SW480 (cell line): ENCODE measurements at places on chromosomes 16 and 17.
A peak's percentile ranks its signal among the peaks of the same experiment; 100 is the strongest.

DNA sequence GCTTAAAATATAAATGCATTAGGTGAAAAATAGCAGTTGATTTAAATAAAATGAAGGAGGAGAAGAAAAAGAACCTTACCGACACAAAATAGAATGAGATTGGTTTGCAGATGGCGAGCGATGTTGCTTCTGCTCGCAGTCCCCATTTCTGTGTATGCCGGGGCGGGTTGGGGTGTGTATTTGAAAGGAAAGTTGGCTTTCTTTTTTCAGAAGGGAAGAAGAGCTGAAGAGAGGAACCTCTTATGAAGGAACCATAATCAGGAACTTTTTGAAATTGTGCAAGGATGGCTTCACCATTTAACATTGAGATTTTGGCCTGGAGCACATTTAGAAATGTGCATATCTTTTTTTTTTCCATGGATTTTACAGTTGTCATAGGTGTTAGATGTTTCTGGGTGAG is at the start of gene IGSF6:
IGSF6 (minus strand) TSS at position 156 of the 400 bp plus-strand sequence; CDS start at position 146, 10 bp downstream.
- no peak for DNase-seq

DNA sequence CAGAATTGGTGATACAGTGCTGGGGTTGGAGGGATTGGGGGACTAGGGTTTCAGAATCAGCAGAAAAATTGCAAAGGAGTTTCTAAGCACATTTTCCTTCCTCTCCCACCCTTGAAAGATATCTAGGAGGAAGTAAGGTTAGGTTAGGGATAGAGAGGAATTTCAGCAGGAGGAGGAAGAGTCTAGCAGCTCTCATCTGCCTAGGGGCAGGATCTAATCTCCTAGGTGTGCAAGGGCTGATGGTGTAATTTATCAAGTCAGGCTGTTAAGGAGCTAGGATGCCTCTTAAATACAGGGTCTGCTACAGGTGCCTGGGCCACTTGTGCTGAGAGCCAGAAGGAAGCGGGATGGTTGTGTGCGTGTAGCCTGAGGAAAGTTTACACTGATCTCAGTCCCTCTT is 1.8 kb upstream of the HNF1B start:
- DNase-seq = no peak

- no peak for DNase-seq
These were observed 10.8 kb upstream of the TAOK1 start for GRCh38 chr17:29379084-29379991.

- no peak for DNase-seq
These were observed 46.7 kb upstream of the JPH3 start for GRCh38 chr16:87555647-87556046.

- DNase-seq = no peak
These were observed 23.4 kb downstream of the RNFT1 start for GRCh38 chr17:59941131-59941530.

DNA sequence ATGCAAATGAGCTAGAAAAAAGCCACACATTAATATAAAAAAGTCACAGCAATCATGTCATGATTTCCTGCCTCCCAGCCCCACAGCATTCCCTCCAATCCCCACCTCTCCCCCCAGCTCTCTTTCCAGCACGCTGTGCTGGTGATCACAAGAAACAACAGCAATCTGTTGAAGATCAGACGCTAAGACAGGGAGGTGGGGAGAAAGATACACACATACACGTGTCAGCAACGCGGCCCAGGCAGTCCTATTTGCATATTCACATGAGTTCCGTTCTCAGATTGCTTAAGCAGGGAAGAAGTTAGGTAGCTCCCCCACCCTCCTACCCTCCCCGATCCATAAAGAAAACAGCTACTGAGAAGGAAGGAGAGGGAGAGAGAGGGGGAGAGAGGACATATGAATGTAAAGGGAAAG is 405.5 kb upstream of the PSMD7 start:
- DNase-seq = peak; percentile 21

DNA sequence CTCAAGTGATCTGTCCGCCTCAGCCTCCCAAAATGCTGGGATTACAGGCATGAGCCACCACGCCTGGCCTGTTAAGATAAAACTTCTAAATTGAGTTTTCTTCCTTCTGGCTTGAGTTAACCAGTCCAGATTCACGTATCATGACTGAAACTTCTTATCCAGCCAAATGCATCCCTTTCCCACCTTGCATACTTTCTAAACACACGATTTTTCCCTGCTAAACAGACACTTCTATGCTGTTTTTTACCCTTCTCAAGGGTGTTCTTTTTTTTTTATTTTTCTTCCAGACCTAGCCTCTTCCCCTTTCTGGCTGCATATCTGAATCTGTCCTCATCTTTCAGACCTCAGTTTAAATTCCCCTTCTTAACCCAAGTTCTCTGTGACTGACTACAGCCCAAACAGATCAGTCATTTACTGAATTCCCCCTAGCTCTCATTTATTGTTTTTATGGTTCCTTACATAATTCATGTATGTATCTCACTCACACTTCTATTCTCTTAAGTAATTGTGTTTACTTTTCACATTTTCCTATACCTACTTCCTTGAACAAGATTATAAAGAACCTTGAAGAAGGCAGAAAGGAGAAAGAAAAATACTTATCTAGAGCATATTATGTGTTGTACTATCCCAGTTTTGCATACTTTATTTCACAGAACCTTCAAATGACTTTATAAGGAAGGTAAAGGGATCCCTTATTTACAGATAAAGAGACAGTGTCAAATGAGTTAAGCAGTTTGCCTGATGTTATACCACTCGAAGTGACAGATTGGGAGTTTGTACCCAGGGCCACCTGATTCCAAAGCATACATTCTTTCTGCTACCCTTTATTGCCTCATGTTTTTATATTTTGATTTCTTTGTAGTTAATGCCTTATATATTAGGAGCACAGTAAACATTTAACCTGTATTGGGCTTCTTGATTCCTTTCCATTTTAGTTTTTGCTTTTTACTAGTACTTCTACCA is 5.2 kb downstream of the EVI2B start:
- DNase-seq = no peak
